ENCODE measurements at places on chromosomes 11 and 22.

- DNase-seq: peak; percentile 60
These were observed 15.7 kb downstream of the RAC2 start for GRCh38 chr22:37228106-37229011.

GRCh38 chr22:30859714-30860095 lies 108.9 kb downstream of the MORC2 start:
- no peak for DNase-seq

- no peak for DNase-seq
These were observed 27.6 kb upstream of the SIK2 start for GRCh38 chr11:111574373-111575225.

DNA sequence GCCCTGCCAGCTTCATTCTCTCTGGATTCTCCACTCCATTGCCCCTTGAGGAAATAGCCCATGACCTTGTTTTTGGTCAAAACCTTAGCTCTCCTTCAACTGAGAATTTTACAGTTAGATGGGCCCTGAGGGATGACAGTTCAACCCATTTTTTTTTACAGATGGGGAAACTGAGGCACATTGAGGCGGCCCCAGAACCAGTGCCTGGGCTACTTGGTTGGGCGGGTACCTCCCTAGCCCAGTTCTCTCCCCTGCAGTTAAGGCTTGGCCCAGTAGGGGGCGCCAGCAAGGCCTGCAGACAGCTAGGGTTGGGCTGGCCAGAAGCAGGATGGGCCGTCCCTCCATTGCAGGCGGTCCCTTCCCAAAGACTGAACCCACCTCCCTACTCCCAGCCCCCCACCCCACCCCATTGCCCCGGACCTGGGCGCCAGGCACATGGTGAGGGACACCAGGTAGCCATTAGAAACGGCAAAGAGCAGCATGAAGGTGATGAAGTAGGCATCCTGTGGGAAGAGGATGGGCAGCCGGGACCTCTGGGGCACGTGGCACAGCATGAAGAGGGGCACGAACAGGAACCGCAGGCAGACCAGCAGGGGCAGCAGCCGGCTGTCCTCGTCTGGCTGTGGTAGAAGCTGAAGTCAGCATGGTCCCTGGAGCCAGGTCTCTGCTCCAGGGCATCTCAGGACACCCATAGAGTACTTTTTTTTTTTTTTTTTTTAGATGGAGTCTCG lies 7.6 kb downstream of the SLC29A2 start:
- no peak for DNase-seq

DNA sequence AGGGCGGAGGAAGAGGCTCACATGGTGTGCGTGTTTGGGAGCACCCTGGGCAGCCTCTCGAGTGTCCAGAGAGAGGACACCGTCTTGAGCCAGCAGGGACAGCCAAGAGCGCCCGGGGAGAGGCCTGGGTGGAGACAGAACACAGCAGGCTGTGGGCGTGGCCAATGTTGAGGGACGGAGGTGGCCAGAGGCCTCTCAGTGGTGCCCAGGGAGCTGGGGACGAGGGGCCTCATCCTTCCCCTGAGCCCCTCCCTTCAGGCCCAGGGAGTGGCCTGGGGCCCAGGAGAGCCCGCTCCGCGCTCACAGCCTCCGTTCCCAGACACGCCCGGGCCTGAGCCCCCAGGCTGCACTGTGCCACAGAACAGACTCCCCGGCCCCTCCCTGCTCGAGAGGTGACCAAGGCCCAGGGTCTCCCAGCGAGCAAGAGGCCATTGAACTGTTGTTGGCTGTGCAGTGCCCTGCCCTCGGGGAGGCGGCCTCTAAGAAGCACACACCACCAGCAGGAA lies 48.4 kb downstream of the CDKN1C start:
- no peak for DNase-seq

- peak; percentile 93 for DNase-seq
These were observed 42.1 kb downstream of the PRDM10 start for GRCh38 chr11:129960216-129961214.

- peak; percentile 59 for DNase-seq
These were observed 81.6 kb downstream of the FLI1 start for GRCh38 chr11:128775468-128775867.

- DNase-seq: no peak
These were observed 534.3 kb upstream of the ARHGAP42 start for GRCh38 chr11:100152766-100153165.

GRCh38 chr11:102591160-102591718 lies 33.9 kb downstream of the MMP20 start:
- no peak for DNase-seq

DNA sequence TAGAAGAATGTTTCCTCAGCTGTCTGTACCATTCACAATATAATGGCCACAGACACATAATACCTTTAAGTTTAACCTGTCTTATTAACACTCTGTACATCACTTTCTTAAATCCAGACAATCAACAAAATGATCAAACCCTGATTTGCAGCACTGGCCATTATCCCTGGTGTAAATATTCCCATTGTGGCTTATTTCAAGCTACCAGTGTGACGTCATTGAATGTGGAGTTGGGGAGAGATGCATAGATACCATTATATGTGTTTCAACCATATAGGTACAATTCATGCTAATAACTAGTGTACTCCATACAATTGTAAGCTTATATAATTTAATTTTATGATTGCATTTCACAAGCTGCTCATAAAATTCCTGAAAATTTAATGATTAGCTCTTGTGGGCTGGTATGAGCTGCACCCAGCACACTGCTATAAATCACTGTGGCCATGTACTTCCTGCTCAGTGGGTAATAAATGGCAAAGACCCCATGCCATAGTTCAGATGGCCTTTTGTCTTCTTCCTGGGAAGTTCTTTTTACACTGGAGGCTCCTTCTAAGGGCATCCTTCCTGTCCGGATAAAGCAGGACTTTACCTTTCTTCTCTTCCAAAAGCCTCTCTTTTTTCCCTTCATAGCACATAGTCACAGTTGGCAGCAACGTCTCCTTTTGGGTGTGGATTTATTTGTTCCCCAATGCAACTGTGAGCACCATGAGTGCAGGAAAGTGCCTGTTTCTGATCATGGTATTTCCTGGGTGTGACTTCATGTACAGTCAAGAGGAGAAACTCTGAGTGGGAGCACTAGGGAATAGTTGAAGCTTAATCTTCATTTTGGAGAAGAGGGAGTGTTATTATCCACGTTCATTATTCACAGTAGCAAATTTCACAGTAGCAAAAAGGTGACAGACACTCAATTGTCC lies 87.8 kb downstream of the MIAT start:
- no peak for DNase-seq

DNA sequence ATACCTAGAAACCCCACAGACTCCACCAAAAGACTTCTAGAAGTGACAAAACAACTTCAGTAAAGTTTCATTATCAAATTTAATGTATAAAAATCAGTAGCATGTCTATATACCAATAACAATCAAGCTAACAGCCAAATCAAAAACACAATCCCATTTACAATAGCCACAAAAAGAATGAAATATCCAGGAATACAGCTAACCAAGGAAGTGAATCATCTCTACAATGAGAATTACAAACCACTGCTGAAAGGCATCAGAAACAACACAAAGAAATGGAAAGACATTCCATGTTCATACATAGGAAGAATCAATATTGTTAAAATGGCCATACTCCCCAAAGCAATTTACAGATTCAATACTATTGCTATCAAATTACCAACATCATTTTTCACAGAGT lies 46.0 kb downstream of the PRCP start:
- DNase-seq: peak; percentile 15

- no peak for DNase-seq
These were observed 403.4 kb upstream of the B3GAT1 start for GRCh38 chr11:134815404-134815803.

- DNase-seq: no peak
These were observed 21.4 kb upstream of the DKK3 start for GRCh38 chr11:12029738-12030363.

DNA sequence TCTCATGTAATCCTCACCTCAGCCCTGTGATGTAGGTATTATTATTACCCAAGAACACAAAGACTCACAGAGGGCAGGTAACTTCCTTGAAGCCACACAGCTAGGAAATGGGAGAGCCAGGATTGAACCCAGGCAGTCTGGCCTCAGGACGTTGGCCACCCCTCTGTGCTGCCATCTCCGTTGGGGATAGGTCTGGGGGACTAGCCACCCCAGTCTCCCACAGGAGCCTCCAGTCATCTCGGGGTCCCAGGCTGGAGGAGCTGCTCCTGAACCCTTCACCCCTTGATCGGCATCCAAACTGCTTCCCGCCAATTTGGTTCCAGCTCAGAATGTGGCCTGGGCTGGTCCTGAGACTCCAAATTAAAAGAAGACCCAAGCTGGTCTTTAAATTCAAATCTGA lies 10.4 kb upstream of the TCF20 start:
- DNase-seq: no peak

DNA sequence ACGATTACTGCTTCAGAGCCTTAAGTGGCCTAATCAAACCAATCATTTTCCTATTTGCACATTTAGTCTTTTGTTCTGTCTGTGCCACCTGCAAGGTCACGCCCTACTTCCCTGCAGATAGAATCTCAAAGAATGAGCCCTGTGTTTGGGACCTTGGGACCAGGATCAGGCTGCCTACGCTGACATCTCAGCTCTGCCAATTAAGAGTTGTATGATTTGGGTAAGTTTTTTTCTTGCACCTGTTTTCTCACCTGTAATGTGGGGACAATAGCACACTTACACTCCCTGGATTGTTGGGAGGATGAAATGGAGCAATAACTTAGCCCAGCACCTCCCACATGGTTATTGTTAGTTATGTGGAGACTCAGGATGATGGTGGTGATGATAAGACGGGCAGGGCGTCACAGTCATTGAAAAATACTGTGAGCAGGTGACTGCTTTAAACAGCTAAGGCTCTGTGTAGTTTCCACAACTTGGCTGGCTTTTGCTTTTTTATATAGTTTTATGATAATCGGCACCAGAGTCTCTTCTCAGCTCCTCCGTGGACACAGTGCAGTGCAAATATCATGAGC lies 155.0 kb downstream of the ADAMTS15 start:
- no peak for DNase-seq

DNA sequence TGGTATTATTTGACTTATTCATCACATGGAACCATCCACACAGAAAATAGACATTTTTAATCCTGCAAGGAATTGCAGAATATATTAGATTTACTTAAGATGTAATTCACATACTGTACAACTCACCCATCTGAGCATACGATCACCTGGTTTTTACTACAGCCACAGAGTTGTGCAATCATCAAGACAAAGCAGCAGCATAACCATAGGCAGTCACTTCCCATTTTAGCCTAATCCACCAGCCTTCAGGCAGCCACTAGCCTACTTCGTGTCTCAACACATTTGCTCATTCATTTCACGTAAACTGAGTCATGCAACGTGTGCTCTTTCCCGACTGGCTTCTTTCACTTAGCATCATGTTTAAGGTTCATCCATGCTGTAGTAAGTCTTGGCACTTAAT lies 23.0 kb downstream of the PIWIL3 start:
- no peak for DNase-seq

GRCh38 chr22:26828311-26828710 lies 170.9 kb downstream of the MIAT start:
- DNase-seq: no peak

GRCh38 chr11:85732965-85733364 lies 47.0 kb upstream of the CCDC89 start:
- no peak for DNase-seq

DNA sequence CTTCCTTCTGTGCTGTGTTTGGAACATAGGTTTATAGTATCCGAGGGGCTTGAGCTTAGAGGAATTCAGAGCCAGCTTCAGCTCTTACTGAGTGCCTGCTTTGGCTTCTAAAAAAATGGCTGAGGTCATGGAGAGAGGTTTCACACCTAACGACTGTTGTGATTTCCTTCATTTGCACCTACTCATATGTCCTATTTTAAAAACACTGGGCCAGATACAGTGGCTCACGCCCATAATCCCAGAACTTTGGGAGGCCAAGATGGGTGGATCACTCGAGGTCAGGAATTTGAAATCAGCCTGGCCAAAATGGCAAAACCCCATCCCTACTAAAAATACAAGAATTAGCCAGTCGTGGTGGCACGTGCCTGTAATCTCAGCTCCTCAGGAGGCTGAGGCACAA lies 38.3 kb upstream of the SYT13 start:
- DNase-seq: no peak

DNA sequence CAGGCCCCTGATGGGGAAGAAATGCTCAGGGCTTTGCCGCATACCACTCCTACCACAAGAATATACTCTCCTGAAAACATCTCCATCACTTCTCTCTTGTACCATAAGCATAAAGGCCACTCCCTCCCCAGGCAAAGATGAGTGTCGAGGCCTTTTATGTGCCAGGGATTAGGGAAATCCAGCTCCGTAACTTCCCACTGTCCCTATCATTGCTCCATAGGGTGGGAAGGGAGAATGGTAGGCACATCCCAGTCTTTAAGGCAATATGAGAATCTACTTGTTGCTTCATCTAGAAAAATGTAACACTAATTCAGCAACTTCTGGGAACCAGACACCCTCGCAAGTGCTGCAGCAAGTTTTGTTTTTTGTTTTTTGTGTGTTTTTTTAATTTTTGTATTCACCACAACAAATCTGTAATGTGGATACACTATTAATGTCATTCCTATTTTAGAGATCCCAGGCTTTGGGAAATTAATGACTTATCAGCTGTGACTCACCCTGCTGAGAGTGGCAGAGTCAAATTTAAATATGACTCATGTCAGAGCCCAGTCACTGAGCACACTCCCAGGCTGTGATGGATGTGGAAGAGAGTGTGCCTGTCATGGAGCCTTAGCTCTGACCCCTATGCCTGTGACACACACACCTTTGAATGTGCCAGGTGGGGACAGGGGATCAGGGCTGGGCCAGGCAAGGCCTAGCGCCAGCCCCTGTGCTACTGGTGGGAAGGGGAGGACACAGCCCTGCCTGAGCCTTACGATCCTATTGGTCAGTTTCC lies 23.4 kb downstream of the PANX1 start:
- DNase-seq: peak; percentile 86

DNA sequence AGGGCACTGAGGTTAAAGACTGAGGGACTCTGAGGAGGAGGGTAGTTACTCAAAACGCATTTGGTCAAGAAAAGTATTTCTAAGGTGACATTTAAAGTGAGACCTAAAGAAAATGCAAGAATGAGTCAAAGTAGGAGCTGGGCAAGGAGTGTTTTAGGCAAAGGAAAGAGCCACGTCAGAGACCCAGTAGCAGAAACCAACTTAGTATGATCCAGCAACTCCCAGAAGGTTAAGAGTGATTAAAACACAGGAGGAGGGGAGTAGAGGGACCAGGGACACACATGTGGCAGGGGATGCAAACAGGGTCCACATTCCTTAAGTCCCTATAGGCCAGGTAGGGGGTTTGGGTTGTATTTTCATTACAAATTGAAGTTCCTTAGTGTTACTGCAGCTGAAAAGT lies 24.3 kb upstream of the CCDC34 start:
- DNase-seq: no peak

DNA sequence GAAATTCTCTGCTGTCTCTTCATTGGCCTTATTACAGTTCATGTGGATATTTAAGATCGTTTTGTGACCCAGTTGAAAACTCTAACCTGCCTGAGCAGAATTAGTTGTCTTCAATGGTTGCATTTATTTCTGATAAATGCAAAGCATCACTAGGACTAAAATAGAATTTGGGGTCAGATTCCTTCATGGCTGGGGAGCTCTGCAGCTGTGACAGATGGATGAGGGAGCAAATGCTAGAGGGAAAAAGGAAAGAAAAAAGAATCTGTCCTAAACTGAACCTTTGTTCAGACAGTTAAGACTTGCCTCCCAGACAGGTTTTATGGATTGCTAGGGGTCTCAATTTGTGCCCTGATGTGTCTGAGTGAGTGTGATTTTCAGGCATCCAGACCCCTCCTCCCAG lies 113.0 kb downstream of the SYT9 start:
- no peak for DNase-seq

GRCh38 chr22:46149512-46150033 lies 753 bp upstream of the PPARA start:
- DNase-seq: no peak

GRCh38 chr11:125872138-125872491 lies 15.4 kb upstream of the HYLS1 start:
- DNase-seq: no peak
